Type B pancreatic cell (in vitro differentiated cells): ENCODE measurements at places on chromosomes 5 and 9.

GRCh38 chr5:73122875-73123810, 2.8 kb downstream of the TMEM171 start:
- DNase-seq: no peak

GRCh38 chr5:146699138-146699537, 179.4 kb downstream of the PPP2R2B start:
- no peak for DNase-seq

GRCh38 chr9:115883467-115884329, 269.9 kb upstream of the PAPPA start:
- DNase-seq: no peak

DNA sequence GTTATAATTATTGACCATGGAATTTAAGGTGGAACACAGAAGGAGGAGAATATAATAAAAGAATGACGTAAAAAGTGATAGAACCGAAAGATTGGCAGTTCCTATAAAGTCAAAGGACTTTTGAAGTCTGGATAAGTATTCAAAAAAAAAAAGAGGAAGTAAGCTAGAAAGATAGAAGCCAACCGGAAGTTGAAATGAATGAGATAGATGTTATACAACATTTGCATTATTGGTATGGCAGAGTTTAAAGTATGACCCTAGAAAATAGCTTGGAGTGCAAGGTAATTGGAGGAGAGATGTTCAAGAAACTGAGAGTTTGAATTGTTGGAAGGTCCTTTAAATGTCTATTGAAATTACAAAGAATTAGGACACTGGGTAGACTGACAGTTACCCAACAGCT, 293.6 kb downstream of the FER start:
- no peak for DNase-seq

DNA sequence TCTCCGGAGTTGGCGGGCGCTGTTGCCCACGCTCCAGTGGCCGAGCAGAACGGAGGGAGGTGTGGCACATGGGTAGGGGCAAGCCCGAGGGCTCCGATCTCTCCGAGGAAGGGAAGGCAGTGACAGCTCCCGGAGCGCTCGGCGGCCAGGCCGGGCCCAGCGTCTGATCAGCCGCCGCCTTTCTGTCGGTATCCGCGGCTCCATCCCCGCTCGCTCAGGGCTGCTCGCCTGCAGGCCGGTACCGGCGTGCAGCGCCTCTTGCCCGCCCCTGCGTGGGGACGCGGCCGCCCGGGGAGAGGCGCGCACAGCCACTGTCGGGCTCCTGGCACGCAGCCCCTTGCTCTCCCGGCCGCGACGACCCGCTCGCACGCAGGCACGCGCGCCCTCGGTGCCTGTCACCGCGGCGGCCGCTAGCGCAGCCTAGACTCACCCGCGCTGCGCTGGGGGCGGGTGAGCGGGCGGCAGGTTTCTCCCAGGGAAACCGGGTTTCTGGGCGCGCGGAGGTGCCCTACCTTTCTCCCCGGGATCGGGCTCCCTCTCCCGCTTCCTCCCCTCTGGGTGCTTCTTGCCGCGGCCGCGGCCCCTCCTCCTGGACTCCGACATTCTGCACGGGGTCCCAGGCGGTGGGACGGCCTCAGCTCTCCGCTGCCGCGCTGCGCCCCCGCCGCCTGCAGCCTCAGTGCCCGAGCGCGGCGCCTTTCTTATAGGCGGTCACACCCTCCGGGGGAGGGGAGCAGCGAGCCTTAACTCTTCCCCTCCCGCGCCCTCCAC, 108.4 kb downstream of the PSD2 start:
- DNase-seq: no peak

DNA sequence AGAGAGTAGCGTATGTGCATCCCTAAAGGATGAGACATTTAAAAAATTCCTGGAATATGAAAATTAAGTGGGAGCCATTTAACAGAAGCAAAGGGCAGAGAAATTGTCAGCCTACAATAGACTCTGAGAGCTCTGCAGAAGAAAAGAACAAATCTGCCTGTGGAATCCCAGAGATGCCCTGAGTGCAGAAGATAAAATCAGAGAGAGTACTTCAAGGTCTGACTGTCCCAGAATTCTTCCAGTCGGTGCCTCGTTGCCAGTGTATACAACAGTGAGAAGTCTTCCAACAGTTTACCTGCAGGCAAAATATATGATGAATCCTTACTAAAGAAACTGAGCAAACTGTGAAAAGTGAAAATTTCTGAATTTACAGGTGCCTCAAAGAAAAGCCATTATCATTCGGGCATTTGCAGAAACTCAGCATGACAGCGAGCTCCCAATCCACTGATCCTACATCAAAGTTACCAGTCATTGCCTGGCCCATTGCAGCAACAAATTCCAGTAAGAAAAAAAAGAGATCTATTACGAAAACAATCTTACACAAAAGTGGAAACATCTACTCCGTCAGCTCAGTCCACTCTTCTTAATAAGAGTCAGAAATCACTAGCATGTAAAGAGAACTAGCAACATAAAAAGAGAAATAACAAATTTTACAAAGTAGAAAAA, 92.8 kb upstream of the VCAN start:
- no peak for DNase-seq

DNA sequence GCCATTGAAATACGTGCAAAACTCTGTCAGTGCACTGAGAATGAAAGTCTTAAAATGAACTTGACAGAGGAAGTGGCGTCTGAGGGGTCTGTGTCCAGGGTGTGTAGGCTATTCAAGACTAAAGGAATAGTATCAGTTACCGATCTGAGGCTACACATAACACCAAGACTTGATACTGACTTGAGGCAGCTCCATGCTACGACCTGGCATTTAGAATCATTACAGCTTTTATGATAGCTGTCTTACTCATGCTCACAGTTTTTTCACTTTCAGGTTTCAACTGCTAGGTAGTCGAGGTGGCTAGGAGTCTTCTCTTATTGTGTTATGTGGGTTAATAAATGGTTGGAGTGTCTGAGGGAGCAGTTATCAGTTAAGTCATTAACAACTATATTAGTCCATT, 92.8 kb upstream of the SLCO6A1 start:
- no peak for DNase-seq

DNA sequence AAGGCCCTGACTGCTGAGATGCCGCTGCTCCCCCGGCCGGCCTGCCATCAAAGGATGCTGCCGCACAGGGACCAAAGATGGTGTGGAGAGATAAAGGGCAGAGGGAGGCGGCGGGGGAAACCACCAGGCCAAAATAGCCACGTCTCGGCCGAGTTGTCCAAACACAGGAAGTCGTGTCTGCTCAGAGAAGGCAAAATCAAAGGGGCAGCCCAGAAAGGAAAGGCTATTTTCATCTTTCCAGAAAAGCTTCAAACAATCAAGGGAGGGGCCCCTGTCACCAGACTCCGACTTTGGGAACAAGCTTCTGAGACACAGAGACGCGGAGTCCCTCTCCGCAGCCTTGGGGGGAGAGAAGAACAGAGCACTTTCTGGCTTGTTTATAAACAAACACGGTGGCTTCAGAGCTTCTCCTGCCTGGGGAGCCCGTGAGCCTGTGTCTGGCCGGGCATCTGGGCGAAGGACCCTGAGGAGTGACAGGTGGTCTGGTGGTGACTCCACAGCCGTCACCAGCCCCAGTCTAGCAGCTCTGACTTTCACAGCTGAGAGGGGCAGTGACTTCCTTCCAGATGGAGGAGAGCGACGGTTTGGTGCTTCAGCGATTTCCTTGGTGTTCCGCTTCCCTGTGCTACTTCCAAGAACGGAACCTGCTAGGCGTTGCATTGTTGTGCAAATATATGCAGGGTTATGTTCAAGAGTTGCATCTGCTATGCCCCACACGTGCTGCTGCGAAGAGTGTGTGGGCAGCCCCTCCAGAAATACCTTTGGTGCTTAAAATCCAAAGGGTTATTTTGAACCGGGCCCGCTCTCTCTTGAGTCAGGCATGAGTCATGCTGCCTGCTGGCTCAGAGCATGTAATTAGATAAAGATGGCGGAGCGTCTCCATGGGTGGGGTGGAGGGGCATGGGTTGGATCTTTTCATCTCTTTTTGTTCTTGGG, 24.0 kb downstream of the ADAMTSL2 start:
- DNase-seq: no peak

DNA sequence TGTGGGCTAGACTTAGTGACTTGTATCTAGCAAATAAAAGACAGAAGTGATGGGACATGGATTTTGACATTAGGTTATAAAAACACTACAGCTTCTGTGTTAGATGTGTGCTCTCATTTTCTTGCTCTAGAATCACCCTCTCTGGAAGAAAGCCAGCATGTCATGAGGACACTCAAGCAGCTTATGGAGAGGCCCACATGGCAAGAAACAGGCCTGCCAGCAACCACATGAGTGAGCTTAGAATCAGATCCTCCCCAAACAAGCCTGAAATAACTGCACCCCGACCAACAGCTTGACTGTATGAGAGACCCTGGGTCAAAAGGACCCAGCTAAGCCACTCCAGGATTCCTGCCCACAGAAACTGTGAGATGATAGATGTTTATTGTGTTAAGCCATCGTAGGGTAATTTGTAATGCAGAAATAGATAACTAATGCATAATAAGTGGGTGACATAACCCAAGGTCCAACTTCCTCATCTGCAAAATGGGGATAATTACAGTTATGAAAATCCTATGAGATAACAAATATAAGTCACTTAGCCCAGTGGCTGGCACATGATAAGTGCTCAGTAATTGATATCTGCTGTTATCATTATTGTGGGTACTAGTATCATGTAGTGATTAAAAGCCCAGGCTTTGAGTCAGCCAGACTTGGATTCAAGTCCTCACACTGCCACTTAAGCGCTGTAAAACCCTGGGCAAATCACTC, 86.5 kb downstream of the KLHL3 start:
- DNase-seq: no peak

- DNase-seq: no peak
Measured at GRCh38 chr9:18989865-18990264, 43.1 kb downstream of the SAXO1 start.

DNA sequence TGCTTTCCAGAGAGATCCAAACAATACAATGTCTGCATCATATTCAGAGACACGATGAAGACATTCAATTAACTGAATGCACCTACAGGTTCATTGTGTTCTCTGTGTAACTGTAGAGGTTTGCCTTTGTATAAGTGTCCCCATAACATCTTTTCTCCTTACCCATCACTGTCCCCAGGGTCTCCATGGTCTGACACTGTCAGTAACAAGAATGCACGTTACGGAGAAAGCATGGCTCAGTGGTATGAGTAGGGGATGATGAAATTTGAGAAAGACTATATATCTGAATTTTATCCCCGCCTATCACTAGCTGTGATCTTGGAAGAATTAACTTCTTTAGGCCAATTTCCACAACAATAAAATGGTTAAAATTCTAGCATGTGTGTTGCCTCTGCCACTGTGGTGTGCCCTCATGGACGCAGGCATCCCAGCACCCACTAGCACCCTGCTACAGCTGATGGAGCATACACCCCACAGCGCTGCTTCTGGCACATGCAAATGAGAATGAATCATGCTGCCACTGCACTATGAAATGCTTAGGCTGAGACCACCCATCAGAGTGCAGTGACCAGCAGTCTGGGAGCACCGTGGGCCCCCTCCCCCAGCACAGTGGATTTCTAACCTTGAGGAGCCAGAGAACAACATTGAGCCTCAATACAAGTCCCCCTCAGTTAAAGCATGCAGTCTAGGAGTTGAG, 54.3 kb downstream of the RGMB start:
- DNase-seq: no peak

- no peak for DNase-seq
Measured at GRCh38 chr9:131645078-131645776, 94.6 kb downstream of the RAPGEF1 start.

- DNase-seq: no peak
Measured at GRCh38 chr9:19513671-19514275, 105.0 kb downstream of the ACER2 start.

- DNase-seq: no peak
Measured at GRCh38 chr5:77849308-77849900, 73.3 kb upstream of the TBCA start.

GRCh38 chr5:71790433-71790832, 71.4 kb downstream of the CARTPT start:
- DNase-seq: no peak

DNA sequence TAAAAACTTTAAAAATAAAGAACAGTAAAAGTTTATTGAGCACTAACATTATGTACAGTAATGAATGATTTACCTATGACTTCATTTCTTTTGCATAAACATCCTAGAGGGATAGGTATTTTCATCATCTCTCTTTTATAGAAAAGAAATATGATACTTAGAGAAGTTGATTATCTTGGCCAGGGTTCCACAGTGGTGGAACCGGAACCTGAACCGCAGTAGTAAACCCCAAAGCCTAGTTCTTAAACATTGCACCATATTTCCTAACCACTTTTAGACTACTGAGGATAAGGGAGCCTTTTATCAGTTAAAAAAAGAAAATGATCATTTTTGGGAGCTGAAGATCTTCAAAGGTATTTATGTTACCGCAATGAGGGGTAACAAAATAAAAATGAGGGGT, 205.7 kb upstream of the SGCD start:
- no peak for DNase-seq

DNA sequence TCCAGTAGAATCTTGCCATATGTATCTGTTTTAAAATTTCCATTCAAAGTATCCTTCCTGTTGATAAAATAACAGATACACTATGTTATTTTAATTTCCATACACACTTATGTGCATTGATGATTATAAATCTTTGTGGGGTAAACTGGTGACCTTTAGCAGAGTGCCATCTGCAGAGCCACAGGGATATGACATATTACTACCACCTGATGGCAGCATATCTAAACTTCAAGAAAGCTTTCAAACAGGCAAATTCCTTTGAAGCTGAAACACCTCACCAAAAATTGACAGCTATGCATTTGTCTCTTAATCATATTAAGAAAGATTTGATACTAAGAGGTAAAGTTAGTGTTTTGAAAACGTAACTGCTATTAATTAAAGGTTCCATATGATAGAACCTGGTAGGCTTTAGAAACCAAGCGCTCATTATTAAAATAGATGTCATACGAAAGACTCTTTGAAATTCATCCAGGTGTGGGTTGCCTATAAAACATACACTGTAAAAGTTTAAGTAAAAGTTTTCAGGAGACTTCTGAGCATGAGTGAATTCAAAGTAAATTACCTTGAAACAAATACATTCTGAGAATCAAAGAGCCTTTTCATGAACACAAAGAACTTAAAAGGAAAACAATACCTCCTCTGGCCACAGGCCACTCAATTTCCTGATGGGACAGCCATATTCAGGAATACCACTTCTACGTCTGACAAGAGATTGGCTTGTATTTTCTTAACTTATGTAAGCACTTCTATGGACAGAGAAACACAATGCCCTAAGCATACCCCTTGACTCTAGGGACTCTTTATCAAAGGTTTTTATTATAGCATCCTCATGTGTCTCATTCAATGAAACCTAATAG, 93.3 kb downstream of the KIAA0825 start:
- DNase-seq: no peak

- DNase-seq: no peak
Measured at GRCh38 chr5:372556-372995, 51.1 kb downstream of the AHRR start.

GRCh38 chr9:72601615-72602014, 80.2 kb downstream of the TMC1 start:
- DNase-seq: no peak

- no peak for DNase-seq
Measured at GRCh38 chr5:90477621-90478215, 3.1 kb downstream of the POLR3G start.

GRCh38 chr9:124839612-124840299, 13.5 kb upstream of the WDR38 start:
- DNase-seq: no peak

GRCh38 chr9:78572266-78572665, 275.3 kb downstream of the PSAT1 start:
- DNase-seq: no peak

GRCh38 chr5:89397096-89397495, 514.1 kb upstream of the MEF2C start:
- DNase-seq: no peak
